Pancreas (tissue), 10 donors: ENCODE measurements at places on chromosomes 11 and 22. TPM values are rescaled to one million over a fixed set of nuclear protein-coding genes. Genes with fewer than 3 reads are reported as not detected.

Gene CNTN5
- polyA plus RNA-seq: 1.2 TPM

Gene TSPAN18
- polyA plus RNA-seq: 1.9 TPM

Gene SLC6A5
- polyA plus RNA-seq: not detected

Gene TSSK2
- 0.31 TPM for polyA plus RNA-seq

Gene LIF
- polyA plus RNA-seq: 4.5 TPM

Gene OR4S1
- not detected for polyA plus RNA-seq

Gene PRRG4
- polyA plus RNA-seq: 2.7 TPM

Gene DDX25
- 7.1 TPM for polyA plus RNA-seq

Gene ZC3H12C
- 1.5 TPM for polyA plus RNA-seq

Gene ALX4
- polyA plus RNA-seq: 0.02 TPM

Gene CTSW
- polyA plus RNA-seq: 0.31 TPM

Gene SLC16A8
- 0.57 TPM for polyA plus RNA-seq

Gene KREMEN1
- polyA plus RNA-seq: 4.0 TPM

Gene HIC2
- polyA plus RNA-seq: 1.5 TPM

Gene C11orf65
- 0.11 TPM for polyA plus RNA-seq

Gene RAB38
- polyA plus RNA-seq: 0.66 TPM

Gene FAM227A
- 1.4 TPM for polyA plus RNA-seq

Gene DEPDC7
- 2.6 TPM for polyA plus RNA-seq

Gene PSMD13
- 97.5 TPM for polyA plus RNA-seq

Gene NAP1L4
- 40.9 TPM for polyA plus RNA-seq

Gene YAP1
- polyA plus RNA-seq: 14.2 TPM
